Suprapubic skin (tissue), 4 donors: ENCODE measurements at places on chromosomes 12 and 14. TPM values are rescaled to one million over a fixed set of nuclear protein-coding genes. Genes with fewer than 3 reads are reported as not detected.

The MYH6 gene
- total RNA-seq, result not detected

The LRTM2 gene
- 0.26 TPM for total RNA-seq

The SERPINA9 gene
- 1.8 TPM for total RNA-seq

The CLMN gene
- 7.3 TPM for total RNA-seq
